KBM-7 (cell line): ENCODE measurements at places on chromosomes 5 and 9.

DNA sequence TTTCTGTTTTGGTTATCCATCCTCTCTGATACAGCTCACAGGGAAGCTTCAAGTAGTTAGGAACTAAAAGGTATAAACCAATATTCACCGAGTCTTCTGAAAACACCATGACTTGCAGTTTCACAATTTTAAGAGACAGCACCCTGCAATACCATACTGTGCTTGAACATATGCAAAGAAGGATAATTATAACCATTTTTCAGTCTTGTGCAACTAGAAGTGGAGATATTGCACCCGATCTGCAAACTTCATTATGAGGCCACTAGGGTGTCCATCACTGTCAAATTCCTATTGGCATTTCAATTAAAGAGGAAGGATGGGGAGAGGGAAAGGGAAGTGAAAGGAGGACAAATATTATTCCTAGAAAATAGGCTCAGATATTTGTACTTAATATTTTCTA, 32.4 kb upstream of the CEP120 start:
- DNase-seq = no peak

DNA sequence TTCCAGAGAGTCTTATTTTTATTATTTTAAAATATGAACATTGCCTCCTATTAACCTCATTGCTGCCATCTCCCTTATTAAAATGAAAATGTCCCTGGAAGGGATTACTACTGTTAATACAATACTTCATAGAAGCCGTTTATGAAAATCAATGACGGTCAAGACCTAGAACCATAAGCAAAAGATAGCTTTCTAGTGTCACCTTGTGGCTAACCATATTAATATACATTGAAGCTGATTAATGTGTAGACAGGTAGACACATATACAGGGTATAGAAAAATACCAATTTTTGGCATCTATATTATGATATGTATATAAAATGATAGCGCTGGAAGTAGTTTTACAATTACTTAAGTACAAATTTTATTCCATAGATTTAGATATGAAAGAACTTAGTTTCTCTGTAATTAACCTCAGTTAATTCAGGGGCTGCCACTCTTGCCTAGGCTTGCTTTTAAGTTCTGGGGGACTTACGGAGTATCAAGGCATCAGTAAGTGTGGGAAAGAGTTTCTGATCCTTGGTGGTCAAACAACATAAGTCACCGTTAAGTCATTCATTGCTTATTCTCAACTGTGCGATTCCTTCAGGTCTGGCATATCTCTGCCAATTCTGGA, 2.5 kb upstream of the YTHDC2 start:
- DNase-seq = peak; percentile 29

GRCh38 chr5:165876538-165876937, 2371.1 kb downstream of the MAT2B start:
- no peak for DNase-seq

GRCh38 chr5:35502206-35502605, 115.5 kb upstream of the SPEF2 start:
- no peak for DNase-seq

- DNase-seq = peak; percentile 93
Observed at GRCh38 chr9:129626079-129626624, at the start of gene NTMT1. TSS of gene NTMT1 (plus strand) at chr9:129626163. CDS start at chr9:129632704, 6,541 bp downstream.

DNA sequence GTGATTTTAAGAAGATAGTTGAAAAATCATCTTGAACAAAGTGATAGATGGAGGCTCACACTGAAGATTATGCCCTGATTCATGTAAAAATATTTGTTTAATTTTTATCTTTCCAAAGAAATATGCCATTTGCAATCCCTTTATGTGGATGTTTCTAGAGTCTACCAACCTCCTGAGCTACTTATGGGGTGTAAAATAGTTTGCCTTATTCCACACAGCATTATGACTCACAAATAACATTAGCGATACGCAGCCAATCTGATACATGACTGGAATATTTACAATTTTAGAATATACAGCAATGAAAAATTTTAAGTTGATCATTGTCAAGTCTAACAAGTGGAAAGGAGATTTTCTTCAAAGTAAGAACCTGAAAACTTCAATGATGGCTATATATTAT, 327.5 kb downstream of the EDIL3 start:
- DNase-seq = no peak

- peak; percentile 39 for DNase-seq
Observed at GRCh38 chr9:76419782-76420380, 25.7 kb upstream of the RFK start.

DNA sequence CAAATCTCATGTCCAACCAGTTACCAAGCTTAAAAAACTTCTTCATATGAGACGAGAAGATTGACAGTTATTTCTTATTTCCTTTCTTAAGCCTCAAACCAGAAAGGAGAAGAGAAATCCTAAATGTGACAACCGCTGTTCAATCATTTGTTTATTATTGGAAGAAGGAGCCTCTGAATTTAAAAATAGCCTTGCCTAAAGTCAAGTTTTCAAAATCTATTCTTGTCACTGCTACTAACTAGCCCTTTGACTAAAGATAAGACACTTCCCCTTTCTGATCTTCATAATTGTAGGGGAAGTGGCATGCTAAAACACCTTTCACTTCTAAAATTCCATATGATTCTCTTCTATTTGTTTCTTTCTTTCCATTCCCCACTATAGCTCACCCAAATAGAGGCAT, 106.2 kb upstream of the EMB start:
- peak; percentile 89 for DNase-seq

GRCh38 chr5:132293066-132293991, 865 bp upstream of the SLC22A4 start:
- DNase-seq = peak; percentile 93

DNA sequence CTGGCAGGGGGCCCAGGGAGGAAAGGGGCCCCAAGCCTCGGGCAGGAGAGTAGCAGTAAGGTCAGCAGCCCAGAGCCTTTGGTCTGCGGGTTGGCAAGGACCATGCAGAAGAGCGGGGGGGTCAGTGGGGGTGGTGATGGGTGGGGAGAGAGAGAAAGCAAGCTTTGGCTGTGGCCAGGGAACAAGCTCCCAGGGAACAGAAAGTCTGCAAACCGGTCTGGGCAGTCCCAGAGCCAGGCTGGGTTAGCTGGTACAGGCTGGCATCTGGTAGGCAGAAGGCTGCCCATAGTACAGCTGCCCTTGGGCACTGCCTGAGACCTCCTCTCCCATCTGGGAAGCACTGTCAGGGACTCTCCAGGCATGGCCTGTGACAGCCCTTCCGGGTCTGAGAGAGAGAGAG, 10.5 kb upstream of the EPB41L4B start:
- no peak for DNase-seq
